ENCODE measurements at places on chromosomes 3 and 15.

- DNase-seq: no peak
Observed at GRCh38 chr15:82020625-82021394, 25.0 kb downstream of the MEX3B start.

- DNase-seq: no peak
Observed at GRCh38 chr15:63094495-63094931, 27.1 kb upstream of the LACTB start.

GRCh38 chr15:93168910-93169309 lies 79.9 kb upstream of the RGMA start:
- no peak for DNase-seq

- DNase-seq: no peak
Observed at GRCh38 chr3:27454914-27455313, 29.3 kb downstream of the SLC4A7 start.

GRCh38 chr15:60004009-60004845 lies at the start of gene FOXB1:
TSS of gene FOXB1 (plus strand) at chr15:60004311. CDS start at chr15:60004964, 653 bp downstream.
- DNase-seq: no peak

DNA sequence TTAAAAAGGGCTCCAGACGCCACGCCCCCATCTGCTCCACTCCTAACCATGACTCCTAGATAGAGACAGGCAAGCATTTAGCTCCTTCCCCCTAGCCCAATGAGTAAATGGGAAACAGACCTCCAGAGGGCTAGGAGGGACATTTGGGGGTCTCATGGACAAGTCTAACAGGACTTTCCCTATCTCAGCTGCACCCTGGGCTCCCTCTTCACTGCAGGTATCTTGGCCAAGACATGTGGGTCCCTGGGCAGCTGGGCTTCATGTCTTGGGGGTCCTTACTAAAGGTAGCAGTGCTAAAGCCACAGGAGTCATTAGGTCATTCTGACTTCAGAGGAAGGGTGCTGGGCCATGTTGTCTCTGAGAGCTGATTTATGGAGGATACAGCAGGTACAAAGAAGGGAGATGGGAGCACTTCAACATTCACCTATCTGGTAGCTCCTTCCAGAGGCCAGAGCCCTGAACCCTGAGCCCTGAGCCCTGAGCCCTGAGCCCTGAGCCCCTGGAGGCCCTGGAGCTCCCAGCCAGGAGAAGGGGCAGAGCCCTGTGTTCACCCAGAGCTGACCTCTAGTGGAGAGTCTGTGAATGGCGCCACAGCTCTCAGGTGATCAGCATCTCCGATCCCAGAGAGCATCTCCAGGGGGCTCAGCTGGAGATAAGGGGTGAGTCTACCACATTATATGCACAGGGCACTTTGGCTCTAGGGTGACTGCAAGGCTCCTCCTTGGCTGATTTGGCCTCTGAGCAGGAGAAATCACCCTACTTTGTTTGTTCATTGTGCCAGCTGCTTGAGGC lies 40.1 kb upstream of the EPHB1 start:
- peak; percentile 14 for DNase-seq

- no peak for DNase-seq
Observed at GRCh38 chr3:172171396-172172075, 132.2 kb downstream of the FNDC3B start.

DNA sequence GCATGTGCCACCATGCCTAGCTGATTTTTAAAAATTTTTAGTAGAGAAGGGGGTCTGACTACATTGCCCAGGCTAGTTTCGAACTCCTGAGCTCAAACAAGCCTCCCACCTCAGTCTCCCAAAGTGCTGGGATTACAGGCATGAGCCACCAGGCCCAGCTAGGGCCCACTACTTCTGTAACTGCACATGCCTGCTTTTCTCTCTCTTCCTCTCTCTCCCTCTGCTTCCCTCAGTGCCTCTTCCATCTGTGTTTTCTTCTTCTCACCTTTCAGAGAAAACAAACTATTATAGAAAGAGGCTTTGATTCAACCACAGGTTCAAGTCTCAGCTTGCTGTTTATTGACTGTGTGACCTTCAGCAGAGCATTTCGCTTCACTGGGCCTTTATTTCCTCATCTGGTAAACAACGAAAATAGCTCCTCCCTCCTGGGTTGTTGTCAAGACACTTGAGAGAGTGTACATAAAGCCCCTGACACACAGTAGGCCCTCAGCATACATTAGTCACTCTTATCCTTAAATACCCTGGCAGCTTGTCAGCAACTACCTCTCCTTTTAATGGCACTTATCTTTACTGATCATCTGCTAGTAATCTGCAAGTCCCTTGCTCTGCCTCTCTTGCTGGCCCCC lies 10.2 kb downstream of the TADA3 start:
- no peak for DNase-seq

DNA sequence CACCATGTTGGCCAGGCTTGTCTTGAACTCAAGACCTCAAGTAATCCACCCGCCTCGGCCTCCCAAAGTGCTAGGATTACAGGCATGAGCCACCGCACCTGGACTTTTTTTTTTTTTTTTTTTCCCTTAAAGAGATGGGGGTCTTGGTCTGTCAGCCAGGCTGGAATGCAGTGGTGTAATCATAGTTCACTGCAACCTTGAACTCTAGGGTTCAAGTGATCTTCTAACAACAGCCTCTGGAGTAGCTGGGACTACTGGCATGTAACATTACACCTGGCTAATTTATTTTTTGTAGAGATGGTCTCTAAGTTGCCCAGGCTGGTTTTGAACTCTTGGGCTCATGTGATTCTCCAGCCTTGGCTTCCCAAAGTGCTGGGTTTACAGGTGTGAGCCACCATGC lies 81.6 kb downstream of the ANKRD28 start:
- no peak for DNase-seq

DNA sequence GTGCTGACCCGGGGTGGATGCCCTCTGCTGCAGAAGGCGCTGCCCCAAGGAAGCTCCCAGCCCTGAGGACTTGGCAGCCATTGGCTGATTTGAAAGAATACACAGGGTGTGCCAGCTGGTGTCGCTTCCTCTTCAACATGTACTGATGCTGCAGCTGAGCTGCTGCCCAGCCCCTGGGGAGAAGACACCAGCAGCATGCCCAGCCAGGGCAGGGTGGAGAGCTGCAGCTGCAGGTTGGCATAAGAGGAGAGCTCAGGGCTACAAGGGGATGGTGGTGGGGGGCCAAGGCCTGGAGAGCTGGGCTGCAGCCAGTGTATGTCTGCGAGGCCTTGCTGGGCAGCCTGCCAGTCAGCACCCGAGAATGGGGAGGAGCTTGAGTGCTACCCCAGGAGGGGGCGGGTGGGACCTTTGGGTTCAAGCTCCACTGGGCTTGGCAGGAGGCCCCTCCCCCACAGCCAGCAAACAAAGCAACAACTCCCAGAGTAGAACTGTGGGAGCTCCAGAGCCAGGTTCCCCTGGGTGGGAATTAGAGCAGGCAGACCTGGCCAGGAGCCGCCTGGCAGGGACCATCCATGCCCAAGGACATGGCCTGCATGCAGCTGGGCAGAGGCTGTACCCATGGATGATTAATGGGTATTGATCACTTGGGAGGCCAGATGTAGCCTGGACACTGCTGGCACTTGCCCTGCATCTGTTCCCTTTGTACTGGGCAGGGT lies 9.2 kb upstream of the SEMA4B start:
- peak; percentile 25 for DNase-seq

DNA sequence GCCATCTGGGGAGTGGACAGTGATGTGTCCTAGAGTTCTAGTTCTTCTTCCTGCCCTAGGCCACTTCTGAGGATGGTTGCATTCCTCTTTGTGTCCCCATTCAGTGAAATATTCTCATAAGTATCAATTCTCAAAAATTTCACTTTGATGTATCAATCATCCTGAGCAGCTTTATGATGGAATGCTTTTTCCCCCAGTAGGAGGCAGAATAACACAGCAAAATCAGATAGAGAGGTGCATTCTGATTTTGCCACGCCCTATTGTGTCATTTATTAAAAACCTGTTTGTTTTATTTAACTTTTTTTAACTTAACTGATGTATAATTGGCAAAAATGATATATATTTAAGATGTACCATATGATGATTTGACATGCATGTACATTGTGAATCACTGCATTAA lies 656.0 kb upstream of the GRM7 start:
- no peak for DNase-seq

GRCh38 chr3:12428126-12428525 lies 56.2 kb upstream of the TSEN2 start:
- DNase-seq: no peak

DNA sequence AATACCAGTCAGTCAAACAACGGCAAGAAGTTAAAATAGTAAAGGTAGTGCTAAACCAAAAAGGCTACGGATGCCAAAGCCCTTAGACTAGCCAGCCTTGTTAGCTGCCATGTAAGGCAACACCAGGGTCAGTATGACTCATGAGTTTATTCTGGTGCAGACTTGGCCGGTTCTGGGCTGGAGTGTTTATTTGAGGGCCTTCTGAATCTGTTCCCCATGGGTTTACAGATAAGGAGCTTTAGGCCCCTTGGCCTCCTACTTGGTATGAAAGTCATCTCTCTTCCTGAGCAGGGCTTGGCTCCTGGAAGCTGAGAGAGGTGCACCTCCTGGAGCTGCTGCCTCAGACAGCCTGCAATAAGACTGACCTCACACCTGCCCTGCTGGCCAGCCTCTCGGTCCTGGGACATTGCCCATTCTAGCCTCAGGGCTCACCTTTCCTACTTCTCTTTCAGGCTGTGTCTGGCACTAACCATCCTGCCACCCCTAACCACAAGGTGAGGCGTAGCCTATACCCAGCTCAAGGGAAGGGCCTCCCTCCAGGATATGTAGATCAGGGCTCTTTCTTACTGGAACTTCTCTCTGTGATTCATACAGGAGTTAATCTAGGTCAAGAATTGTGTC lies 10.4 kb upstream of the RTP1 start:
- DNase-seq: no peak

GRCh38 chr3:24713516-24713915 lies 218.9 kb upstream of the THRB start:
- DNase-seq: no peak

DNA sequence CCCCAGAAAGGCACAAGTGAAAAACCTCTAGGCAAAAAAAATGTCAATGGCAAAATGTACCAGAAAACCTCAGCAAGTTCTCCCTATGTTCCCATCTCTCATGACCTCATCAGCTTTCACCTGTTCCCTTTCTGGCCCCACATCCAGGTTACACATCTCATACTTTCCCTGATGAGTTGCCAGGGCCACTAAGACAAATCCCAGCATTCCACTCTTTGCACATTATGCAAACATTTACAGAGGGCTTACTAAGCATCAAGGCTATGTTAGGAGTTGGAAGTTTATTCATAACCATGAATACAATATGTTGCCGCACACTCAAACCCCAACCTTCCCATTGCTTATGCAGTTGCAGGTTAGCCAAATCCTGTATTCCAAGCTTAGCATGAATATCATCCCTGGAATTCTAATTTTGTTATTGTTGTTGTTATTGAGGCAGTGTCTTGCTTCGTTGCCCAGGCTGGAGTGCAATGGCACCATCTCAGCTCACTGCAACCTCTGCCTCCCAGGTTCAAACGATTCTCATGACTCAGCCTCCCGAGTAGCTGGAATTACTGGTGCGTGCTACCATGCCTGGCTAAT lies 129.3 kb upstream of the UBE2E2 start:
- no peak for DNase-seq

DNA sequence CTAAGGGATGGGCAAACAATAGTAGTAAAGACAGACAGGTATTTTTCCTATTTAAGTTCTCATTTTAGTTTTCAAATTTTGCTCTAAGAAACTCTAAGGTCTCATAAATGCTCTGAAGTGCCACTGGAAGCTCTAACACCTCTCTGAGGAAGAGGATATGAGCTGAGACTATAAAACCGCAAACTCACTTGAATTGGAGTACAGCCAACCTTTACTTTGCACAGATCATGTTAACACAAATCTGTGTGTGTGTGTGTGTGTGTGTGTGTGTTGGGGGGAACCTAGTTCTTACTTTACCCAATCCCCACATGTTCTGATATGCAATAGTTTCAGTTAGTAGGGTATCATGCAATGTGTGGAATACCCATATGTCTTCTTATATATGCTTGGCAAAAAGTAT lies 446.8 kb downstream of the CHL1 start:
- no peak for DNase-seq

DNA sequence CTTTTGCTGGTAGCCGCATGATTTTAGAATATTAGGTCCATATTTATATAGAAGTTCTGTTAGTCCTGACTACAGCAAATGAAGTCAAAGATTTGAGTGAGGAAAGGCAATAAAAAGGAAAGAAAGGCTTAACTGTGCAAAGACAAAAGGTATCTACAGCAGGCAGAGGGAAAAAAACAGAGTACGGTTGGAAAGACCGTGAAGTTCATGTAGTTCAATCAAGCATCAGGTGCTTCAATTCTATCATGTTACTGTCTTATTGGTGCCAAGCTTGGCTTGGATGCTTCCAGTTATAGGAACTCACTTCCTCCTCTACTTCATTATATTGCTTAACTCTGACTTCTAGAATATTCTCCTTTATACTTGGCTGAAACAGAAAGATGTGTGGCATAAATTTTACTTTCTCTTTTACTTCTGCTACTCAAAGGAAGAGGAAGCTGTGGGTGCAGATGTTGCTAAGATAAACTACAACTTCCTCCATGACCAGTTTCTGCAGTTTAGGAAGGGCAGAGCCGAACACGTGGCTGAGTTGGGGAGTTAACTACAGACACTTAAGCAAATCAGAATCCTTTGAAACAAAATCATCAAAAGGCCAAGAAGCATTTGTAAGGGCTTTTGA lies 72.6 kb upstream of the ZBED2 start:
- DNase-seq: no peak

DNA sequence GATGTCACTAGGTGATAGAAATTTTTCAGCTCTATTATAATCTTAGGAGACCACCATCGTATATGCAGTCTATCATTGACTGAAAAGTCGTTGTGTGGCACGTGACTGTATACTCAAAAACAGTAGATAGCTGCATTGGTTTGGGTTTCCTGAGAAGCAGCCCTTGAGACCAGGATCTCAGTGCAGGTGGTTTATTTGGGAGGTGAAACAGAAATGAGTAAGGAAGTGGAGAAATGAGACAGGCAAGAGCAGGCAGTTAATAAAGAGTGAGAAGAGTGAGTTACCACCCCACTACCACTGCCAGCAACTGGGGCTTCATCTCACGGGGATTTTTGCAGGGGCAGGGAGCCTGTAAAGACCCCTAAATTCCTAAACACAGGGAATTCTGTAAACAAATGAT lies 221.0 kb downstream of the SHQ1 start:
- no peak for DNase-seq

- no peak for DNase-seq
Observed at GRCh38 chr3:134934933-134935332, 139.9 kb downstream of the EPHB1 start.

DNA sequence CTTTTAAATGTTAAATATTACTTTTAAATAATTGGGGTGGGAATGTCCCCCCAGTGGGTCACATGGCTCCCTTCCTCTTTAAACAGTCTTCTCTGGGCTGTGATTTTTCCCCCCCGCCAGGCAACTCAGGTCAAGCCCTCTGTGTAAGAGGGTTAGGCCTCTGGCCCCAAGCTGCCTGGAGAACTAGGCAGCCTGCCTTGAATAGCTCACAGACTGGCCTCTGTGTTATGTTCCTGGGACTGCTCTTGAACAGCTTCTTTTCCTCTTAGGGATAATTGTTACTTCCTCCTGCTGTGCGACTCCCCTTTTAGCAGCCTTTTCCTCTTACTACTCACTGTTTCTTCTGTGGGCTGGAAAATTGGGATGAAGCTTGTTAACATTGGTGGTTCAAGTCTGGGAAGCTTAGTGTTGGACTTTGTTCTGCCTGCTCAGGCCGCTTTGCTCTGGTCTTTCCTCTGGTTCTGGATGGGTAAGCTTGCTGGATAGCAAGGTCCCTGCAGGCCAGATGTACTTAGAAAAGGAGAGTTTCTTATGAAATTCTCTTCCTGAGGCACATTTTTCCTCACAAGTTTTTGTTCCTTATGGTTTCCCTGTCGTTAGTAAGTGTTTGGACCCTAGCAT lies 2.2 kb downstream of the TEX264 start:
- DNase-seq: no peak

Measured in SW480 (cell line).